ENCODE measurements at places on chromosomes 4 and X.

- DNase-seq: no peak
Observed at GRCh38 chr4:72846280-72847111, 223.0 kb downstream of the COX18 start.

DNA sequence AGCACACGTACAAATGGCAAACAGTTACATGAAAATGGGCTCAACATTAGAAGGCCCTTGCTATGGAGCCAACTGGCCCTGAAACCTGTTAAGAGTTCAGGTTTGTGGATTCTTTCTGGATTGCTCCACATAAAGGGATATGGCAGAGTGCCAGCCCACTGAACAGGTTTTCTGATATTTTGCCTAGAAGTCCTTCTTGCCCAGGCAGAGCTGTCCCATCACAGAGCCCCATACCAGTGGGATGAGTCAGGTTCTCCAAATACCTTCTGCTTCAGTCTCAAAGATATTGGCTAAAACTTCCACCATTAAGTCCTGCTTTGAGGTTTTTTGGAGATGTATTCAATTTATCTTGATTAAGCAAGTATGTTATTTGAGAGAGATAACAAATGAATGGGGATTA is 146.8 kb upstream of the IL1RAPL2 start:
- DNase-seq: no peak

DNA sequence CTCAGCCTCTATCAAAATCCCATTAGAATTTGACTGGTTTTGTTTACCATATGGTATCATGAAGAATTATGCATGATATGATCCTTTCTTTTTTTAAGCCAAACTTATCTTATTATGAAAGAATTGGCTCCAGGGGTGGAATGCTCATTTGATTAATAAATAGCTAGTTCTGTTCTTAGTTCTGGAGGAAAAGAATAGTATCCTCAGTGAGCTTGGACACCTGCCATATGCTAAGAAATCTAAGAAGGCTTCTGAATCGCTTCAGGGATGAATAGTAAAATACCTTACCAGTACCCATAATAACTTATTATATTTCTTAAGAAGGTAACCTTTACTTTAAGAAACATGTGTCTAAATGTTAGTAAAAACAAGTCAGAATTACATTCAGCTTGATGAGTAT is 803.6 kb downstream of the ADGRL3 start:
- no peak for DNase-seq

DNA sequence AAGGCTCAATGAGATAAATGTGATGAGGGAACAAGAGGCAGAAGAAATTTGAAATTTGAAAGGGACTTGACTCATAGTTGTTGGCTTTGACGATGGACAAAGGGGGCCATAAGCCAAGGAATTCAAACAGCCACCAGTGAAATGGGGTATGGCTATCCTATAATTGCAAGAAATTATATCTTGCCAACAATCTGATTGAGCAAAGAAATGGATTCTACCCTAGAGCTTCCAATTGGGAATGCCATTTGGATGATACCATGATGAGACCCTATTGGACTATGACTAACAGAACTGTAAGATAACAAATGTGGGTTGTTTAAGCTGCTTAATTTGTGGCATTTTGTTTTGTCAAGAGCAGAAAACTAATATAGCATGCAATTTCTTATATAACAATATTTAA is 270.1 kb upstream of the ARSJ start:
- no peak for DNase-seq

GRCh38 chrX:106208154-106208553 is 40.0 kb downstream of the PWWP3B start:
- DNase-seq: no peak

DNA sequence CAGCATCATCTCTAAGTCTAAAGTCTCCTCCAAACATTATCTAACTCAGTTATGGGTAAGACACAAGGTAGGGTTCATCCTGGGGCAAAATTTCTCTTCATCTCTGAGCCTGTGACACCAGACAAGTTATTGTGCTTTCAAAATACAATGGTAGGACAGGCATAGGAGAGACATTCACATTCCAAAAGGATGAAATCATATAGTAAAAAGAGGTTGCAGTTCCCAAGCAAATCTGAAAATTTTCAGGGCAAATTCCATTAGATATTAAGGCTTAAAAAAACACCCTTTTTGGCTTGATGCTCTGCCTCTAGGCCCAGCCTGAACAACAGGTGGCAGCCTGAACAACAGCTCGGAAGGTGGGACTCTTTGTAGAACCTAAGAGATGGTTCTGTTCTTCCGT is 448.3 kb upstream of the SLIT2 start:
- DNase-seq: no peak

- DNase-seq: no peak
Observed at GRCh38 chr4:168852933-168853713, 156.9 kb downstream of the CBR4 start.

- DNase-seq: no peak
Observed at GRCh38 chrX:136656361-136656964, 8.5 kb downstream of the CD40LG start.

GRCh38 chr4:110503270-110504083 is 27.5 kb downstream of the ENPEP start:
- no peak for DNase-seq

DNA sequence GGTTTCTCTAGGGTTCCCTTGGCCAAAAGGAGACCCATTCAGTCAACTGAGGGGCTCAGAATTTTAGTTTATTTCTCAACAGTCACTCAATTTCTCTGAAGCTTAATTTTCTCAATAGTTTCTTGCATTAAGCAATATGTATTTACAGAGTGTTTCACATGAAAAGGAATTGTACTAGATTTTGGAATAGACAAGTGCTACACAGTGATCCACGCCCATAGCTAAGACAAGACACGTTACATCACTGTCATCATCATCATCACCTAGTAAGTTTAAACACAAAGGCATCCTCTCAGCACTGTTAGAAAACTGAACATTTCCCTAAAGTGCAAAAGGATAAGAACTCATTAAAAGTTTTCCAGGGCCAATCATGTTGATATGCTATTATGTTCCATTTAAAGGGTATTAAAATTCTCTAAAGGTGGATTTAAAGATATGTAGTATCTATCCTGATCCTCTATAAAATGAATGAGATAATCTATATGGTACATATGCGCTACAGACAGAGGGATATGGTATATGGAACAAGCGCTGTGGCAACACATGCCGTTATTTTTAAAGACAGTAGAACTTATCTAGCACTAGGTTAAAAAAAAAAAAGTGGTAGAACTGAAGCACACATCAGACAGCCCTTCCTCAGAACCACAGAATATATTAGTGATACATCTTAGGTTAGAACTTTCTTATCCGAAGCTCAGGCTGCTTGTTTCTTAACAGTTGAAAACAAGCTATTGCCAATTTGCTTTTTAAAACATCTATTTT is 12.1 kb downstream of the PPA2 start:
- no peak for DNase-seq

DNA sequence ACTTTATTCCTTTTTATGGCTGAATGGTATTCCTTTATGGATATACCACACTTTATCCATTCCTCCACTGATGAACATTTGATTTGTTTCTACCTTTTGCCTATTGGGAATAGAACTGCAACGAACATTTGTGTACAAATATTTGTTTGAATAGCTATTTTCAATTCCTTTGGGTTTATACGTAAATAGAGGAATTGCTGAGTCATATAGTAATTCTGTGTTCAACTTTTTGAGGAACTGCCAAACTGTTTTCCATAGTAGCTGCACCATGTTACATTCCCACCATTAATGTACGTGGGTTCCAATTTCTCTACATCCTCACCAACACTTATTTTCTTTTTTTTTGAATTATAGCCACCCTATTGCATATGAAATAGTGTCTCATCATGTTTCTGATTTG is 156.5 kb upstream of the ATP6AP2 start:
- no peak for DNase-seq

DNA sequence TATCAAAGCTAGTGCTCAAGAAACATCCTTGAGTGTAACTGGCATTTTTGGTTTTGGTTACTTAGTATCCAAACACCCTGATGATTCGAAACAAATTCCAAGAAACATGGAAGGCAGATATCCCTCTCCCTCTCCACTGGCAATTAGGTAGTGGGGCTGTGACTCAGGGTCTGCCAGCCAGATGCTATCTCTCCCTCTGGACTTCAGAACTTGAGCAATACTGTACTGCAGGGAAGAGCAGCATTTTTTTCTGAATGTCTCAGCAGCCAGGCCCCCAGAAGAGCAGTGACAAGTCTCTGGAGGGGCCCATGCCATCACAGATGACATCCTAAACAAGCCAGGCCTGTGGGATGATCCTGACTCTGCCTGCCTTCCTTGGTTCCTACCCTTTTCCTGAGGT is 37.3 kb upstream of the BCORL1 start:
- no peak for DNase-seq

- no peak for DNase-seq
Observed at GRCh38 chr4:74014332-74014731, 15.9 kb upstream of the CXCL5 start.

DNA sequence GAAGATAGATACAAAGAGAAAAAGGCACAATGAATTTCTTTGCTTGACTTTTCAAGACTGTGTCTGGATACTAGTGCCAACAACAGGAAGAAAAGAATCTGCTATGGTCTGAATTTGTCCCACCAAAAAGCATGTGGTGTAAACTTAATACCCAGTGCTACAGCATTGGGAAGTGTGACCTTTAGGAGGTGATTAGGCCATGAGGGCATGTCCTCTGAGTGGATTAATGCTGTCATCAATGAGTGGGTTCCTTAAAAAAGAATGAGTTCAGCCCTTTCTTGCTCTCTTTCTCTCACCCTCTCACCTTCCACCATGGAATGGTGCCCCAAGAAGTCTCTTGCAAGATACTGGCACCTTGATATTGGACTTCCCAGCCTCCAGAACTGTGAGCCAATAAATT is 155.7 kb upstream of the GPRIN3 start:
- DNase-seq: no peak

- DNase-seq: no peak
Observed at GRCh38 chrX:69096963-69097362, 68.3 kb downstream of the PJA1 start.

DNA sequence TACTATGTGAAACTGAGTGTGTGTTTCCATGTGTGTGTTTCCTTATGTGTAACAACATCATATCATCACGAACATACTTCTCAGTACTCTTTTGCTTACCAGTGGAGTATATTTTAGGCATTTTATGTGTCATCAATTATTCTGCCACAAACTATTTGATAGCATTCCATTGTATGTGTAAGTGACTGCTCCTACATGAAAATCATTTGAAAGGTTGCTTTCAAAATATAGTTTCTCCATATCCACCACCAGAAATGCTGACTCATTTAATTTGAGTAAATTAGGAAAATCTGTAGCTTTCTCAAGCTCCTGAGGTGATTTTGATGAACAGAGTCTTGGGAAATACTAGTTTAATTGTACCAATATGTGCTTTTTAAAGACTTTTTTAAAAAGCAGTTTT is 376.2 kb downstream of the PCDH18 start:
- no peak for DNase-seq

DNA sequence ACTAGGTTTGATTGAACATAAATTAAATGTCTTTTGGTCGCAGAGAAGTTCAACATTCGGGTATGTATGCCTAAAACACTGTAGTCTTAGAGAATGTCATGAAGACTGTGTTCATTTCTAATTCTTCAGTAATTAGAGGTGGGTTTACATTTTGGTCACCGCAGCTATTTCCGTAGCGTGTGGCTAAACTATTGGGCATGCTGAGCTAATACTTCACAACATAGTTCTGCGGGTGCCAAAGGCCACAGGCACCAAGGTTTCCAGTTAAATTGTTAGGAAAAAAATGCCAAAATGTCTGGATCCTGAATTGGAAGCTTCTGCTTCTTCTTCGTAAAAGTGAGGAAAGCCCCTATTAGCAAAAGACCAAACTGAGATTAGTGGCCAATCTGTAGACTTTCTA is 25.1 kb downstream of the SMIM31 start:
- DNase-seq: no peak

DNA sequence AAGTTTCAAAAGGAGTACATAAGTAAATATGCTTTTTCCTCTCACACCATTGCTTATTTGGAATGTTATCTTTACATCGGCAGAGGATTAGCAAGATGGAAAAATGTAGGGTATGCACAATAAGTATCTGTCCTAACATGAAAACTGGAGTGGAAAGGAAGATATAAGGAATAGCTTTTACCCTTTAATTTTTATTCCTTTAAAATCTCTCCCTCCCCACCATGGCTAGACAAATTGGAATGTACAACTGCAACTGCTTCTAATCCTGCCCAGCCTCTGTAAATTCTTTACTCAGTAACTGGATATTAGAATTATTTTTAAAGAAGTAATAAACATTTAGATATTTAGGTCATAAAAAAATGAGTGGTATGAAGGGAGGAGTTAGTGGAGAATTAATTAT is 171.5 kb downstream of the PCDH18 start:
- no peak for DNase-seq

DNA sequence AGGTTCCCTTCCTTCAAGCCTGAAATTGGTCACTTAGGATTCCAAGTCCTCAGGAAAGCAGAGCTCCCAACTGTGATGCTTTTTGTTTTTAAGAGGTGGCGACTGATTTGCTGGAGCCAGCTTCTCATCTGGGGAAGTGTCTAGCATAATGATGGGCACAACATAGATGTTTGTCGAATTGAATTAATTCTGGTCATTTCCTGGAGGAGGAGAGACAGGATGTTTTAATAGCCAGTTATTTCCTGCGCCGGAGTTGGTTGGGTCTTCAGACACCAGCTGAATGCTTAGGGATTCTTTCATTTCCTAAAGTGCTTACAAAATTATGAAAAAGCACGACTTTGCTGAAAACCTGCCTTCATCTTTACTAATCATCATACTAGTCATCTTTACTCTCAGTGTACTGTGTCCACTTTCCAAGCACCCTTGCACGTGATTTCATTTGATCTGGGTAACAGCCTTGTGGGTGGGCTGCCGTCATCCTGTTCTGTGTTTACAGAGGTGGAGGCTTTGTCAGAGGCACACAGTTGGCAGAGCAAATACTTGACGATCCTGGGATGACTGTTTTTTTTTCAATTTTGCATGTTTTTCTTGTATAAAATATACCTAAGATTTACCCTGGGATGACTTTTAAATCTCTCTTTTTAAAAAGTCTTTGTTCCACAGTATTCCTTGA is 49.5 kb downstream of the RGS12 start:
- DNase-seq: no peak

- no peak for DNase-seq
Observed at GRCh38 chr4:3021627-3022026, 52.7 kb downstream of the HTT-AS start.

DNA sequence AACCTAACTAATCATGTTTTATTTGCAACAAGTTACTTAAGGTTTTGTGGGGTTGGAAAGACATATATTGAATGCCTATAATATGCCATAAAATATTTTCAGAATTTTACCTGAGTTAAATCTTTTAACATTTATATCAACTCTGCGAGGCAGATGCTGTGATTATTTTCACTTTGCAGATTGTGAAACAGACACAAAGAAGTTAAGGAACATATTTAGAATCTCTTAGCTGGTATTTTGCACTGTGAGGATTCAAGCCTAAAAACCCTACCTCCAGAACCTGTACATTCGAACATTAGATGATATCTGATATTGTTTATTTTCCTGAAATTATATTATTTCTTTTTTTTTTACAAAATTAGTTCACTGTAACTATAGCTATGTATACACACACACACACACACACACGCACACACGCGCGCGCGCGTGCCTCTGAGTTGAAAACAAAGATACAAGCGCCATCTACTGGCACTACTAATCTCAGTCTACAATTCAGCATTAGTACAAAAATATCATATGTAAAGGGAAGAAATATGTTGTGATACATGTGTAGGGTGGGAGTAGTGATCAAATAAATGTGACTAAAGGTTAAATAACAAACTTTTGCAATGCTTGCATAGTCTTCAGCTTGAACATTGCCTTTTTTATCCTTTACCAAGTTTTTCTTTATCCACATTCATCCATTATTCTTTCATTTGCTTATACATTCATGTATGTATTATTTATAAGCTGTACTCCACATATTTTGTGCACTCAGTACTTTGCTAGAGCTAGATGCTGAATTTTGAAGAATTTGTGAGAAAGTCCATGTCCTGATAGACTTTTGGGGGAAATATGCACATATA is 61.5 kb downstream of the ANXA10 start:
- peak; percentile 6 for DNase-seq

Data from frontal cortex (tissue), 4 donors.